Stimulated activated CD4-positive, alpha-beta T cell treated with anti-CD3 and anti-CD28 coated beads, Interleukin-15, amount 100 ng/mL, for 1 hour (primary cell): ENCODE measurements at places on chromosomes 1 and 21.

- DNase-seq = no peak
Measured at GRCh38 chr1:220338759-220339158, 66.5 kb upstream of the RAB3GAP2 start.

DNA sequence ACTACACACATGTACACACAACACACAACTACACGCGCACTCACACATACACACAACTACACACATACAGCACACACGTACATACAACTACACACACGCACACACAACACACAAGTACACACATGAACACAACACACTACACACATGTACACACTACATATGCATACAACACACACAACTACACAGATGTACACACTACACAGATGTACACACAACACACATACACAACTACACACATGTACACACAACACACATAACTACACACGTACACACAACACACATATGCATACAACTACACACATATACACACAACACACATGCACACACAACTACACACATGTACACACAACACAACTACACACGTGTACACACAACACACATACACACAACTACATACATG lies 318.6 kb downstream of the CAMTA1 start:
- no peak for DNase-seq

GRCh38 chr1:37656881-37657280 lies 22.2 kb upstream of the RSPO1 start:
- no peak for DNase-seq

GRCh38 chr21:46195595-46196195 lies 11.4 kb upstream of the SPATC1L start:
- DNase-seq = no peak

GRCh38 chr1:228006034-228006785 lies 588 bp upstream of the WNT3A start:
- DNase-seq = no peak

- no peak for DNase-seq
Measured at GRCh38 chr1:15399710-15400109, 10.0 kb upstream of the EFHD2 start.
